ENCODE measurements at places on chromosomes 5 and 9. TPM values are rescaled to one million over a fixed set of nuclear protein-coding genes. Genes with fewer than 3 reads are reported as not detected.

The FRMD3 gene
- total RNA-seq = 6.8 TPM

The OR1J1 gene
- total RNA-seq = not detected

The MVB12B gene
- total RNA-seq = 60.7 TPM

The CDC20B gene
- total RNA-seq = 3.1 TPM

The PCDHB13 gene
- total RNA-seq = 1.2 TPM

The ORM1 gene
- 17.9 TPM for total RNA-seq

DNA sequence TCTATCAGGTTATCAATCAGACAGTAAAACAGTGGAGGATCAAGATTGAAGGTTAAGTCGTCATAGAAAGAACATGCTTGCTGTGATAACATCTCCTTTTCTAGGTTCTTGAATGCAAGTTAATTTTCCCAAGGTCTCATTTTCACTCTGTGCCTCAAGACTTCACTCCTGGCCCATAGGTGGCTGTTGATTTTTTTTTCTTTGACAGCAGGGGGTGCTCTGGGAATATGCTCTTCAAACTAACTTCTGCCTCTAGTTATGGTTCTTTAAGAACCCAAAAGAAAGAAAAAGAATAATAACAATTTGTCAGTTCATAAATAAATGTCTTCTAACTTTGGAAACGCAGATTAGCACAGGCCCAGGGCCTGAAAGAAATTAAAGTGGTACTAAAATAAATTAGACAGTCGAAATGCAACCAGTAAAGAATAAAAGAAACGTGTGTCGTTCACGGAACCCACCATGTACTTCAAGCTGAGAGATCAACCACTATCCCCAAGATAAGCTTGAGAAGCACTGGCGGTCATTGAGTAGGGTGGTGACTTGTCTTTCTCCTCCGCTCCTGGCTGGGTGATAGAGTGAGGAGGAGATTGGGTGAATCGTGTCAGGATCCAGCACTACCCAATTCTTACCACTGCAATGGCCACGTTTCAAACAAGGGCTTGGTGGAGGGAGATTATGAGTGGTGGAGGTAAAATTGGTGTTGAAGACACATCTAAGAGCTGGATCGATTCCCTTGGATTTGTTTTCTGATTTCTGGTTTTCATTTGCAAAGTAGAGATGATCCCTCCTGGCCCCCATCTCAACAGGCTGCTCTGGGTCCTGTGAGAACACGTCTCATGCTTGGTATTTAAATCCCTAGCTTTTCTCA is 93.4 kb upstream of the IRX4 start:
- no peak overlapping the region for H3K27ac ChIP-seq
- H3K4me3 ChIP-seq = no peak overlapping the region
- no peaks in the 10 kb centered on the region for H3K27me3 ChIP-seq
- no peaks in the 10 kb centered on the region for H3K36me3 ChIP-seq

- no peaks in the 10 kb centered on the region for H3K4me1 ChIP-seq
- no peak for DNase-seq
- H3K4me3 ChIP-seq = no peak overlapping the region
- H3K27me3 ChIP-seq = no peaks in the 10 kb centered on the region
- H3K36me3 ChIP-seq = no peaks in the 10 kb centered on the region
Observed at GRCh38 chr5:16580382-16580781, 36.4 kb downstream of the RETREG1 start.

DNA sequence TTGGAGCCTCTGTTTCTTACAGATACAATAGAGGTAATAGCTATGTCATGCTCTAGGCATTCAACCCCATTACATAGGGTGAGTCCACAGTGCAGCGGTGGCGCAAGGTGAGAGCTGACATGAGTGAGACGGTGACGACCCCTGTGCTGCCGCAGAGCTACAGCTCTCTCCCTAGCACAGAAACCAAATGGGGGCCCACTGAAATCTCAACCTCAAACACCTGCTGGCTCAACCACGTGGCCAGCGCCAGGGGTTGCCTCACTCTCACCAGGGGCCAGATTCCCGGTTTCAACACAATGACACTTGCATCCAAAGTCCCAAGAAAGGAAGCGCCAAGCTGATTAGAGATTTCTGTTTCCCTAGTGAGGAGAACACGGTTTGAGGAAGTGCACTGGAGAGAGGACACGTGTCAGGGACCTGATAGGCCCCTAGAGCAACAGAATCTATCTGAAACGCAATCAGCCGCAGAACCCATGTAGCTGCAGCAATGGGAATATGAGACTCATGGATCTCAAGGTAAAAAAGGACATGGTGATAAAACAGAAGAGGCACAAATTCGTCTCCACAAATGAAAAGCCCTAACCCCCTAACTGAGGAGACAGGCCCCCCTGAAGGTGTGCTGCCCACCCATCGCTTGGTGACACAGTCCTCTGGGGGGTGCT is 114.3 kb downstream of the CRB2 start:
- no peak for DNase-seq
- H3K4me3 ChIP-seq = no peak overlapping the region
- H3K27ac ChIP-seq = no peak overlapping the region
- H3K36me3 ChIP-seq = no peaks in the 10 kb centered on the region
- H3K27me3 ChIP-seq = no peaks in the 10 kb centered on the region

DNA sequence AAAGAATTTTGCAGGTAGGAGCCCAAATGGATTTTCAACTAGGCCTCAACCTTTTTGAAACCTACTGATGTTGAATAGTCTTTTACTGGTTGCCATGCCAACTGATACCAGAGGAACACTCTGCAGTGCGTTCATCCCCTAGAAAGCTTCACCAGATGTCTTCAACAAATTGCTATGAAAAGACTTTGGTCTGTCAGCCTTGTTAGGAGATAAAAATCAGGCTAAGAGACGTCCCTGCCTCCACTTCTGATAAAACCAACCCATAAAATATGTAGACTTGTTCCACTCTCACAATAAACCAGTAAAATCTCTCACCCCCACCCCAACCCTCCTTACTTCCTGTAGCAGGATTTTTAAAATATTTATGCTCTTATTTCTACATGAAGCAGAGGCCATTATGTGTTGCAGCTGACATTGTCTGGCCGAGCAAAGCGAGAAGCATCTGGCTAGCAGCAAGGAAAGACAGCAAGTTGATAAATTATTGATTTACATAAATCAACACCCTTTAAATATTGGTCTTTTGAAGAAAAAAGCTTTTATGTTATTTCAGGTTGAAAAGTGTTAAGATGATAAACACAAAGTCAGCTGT is 428.7 kb downstream of the ISL1 start:
- no peaks in the 10 kb centered on the region for H3K27me3 ChIP-seq
- DNase-seq = no peak
- H3K36me3 ChIP-seq = no peaks in the 10 kb centered on the region
- no peak overlapping the region for H3K27ac ChIP-seq
- no peaks in the 10 kb centered on the region for H3K4me1 ChIP-seq
- H3K4me3 ChIP-seq = no peak overlapping the region

DNA sequence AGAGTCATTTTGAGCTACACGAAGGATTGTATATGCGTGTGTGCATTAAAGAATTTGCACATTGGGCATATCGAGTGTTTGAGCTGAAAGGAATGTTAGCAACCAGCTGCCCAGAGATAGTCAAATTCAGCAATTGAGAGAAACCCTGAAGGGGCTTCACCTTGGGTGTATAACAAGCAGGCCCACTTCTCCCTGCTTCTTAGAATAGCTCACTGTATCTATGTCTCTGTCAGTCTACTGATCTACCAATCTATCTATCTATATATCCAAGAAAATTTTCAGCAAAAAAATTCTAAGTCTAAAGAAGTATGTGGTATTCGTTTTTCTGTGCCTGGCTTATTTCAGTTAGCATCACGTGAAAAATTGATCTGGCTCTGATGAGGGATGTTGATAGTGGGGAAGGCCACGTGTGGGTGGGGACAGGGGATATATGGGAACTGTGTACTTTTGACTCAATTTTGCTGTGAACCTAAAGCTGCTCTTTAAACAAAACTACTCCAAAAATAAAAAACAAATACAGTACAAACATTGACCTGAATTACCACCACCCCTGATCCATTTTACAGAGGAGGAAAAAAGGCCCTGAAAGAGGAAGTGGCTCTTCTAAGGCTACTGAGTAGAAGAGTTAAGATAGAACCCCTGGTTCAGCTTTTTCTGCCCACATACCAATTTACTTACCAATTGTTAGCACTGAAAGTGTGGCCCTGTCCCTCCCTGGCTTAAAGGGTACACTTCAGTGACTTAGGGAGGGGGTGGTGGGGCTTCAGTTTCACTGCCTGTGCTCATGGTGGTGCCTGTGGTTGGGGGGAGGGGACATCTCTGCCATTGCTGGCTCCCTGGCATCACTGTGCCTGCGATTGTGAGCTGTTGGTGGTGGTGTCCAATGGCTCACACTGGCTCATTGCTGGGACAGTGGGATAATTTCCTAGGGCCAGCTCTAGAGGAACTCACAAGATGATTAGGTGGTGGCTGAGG is 141.8 kb downstream of the DOCK2 start:
- no peaks in the 10 kb centered on the region for H3K36me3 ChIP-seq
- no peak overlapping the region for H3K27ac ChIP-seq
- no peak for DNase-seq

GRCh38 chr5:181241393-181241975 is 2.2 kb downstream of the RACK1 start:
- no peak overlapping the region for H3K4me3 ChIP-seq
- DNase-seq = no peak
- H3K36me3 ChIP-seq = peaks cover 54% of the 10 kb centered on the region
- H3K27ac ChIP-seq = peak overlapping the region; percentile 95

GRCh38 chr9:127505396-127506116 is 54.2 kb downstream of the LRSAM1 start:
- peak; percentile 62 for DNase-seq
- no peaks in the 10 kb centered on the region for H3K4me1 ChIP-seq
- H3K4me3 ChIP-seq = no peak overlapping the region
- H3K36me3 ChIP-seq = peaks cover 99% of the 10 kb centered on the region

DNA sequence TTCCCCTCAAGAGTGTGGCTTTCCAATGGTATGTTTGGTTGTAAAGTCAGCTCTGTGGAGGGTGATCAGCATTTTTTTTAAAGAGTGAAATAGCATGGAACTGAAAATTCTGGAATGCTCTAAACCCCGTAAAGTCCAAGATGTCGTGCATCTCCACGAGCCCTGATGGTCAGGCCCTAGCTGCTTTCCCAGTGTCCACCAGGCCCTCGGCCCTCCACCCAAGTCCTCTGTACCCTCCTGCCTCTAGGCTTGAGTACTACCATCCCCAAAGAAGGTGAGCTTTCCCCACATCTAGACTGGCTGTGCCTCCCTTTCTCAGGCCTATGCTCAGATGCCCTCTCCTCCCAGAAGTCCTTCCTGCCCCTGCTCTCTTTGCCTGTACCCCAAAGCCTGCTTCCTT is 280.3 kb downstream of the GADD45G start:
- no peak overlapping the region for H3K27ac ChIP-seq
- no peaks in the 10 kb centered on the region for H3K27me3 ChIP-seq
- H3K4me3 ChIP-seq = no peak overlapping the region
- no peaks in the 10 kb centered on the region for H3K4me1 ChIP-seq
- no peak for DNase-seq

GRCh38 chr9:79080536-79080935 is 491.2 kb upstream of the TLE4 start:
- no peaks in the 10 kb centered on the region for H3K4me1 ChIP-seq
- no peaks in the 10 kb centered on the region for H3K27me3 ChIP-seq
- H3K27ac ChIP-seq = no peak overlapping the region

GRCh38 chr9:79684711-79685575 is 113.2 kb downstream of the TLE4 start:
- H3K4me3 ChIP-seq = no peak overlapping the region
- H3K27me3 ChIP-seq = no peaks in the 10 kb centered on the region
- H3K27ac ChIP-seq = no peak overlapping the region
- H3K4me1 ChIP-seq = no peaks in the 10 kb centered on the region
- H3K36me3 ChIP-seq = no peaks in the 10 kb centered on the region

- H3K36me3 ChIP-seq = peaks cover 33% of the 10 kb centered on the region
- H3K4me3 ChIP-seq = no peak overlapping the region
- DNase-seq = peak; percentile 11
- no peaks in the 10 kb centered on the region for H3K4me1 ChIP-seq
- no peaks in the 10 kb centered on the region for H3K27me3 ChIP-seq
- H3K27ac ChIP-seq = no peak overlapping the region
Observed at GRCh38 chr9:92650839-92651621, 18.9 kb downstream of the IPPK start.

DNA sequence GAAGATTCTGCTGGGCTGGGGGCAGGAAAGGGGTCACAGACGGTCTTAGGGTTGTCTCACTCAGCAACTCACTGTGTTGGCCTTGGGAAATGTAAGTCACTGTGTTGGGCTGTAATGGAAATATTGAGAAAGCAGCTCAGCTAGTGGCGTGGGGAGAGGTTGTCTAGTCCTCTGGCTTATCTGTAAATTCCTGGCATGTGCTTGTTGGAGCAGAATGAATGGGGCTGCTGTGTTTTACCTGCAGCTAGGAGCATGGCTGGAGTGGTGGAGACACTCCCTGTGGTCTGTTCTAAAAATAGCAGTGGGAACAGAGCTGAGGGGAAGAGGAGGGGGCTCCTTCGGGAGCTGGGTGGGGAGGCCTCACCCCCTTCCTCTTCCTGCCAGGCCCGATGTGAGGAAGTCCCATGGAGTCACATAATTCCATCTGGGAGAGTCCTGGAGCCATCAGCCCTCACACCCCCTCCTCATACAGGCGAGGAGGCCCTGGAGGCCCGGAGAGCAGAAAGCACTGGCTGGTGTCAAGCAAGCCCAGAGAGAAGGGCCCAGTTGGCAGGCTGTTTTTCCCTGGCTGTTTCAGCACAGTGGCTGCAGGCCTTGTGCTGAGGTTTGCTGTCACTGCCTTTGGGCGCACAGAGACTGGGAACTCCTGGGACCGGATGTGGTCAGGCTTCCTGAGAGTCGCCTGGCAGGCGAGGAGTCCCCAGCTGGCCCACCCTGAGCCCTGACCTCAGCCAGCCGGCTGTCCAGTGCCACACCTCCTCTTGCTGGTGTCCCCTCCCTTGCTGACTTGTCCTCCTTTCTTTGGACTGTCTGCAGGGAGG is 84.9 kb downstream of the RGS3 start:
- peaks cover 51% of the 10 kb centered on the region for H3K4me1 ChIP-seq
- DNase-seq = peak; percentile 75
- peak overlapping the region; percentile 65 for H3K27ac ChIP-seq
- H3K27me3 ChIP-seq = no peaks in the 10 kb centered on the region

DNA sequence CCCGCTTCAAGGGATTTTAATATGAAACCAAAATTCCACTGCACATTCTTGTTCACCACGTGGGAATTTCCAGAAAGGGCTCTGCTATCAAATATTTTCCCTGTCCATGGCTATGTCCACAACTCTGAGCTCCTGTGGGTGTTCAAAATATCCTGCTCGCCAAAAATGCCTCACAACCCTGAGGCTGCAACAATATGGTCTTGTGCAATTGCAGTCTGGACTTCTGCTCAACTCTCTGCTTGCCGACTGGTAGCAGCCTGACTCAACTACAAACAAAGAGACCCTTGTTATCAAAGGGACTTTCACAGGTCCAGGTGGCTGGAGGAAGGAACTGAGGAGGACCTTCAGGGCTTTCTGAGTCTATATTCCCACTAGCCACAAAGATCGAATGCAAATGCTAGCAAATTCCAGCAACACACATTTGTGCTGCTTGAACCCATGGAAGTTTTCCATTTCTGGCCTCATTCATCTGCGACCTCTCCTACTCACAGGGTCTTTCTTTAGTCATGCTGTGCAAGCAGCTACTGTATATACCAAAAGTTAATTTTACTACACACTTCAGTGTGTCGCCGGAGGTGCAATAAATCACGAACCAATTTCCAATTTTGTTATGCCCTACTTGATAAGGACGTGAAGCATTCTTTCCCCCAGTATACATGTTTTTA is 169.2 kb upstream of the SLC30A5 start:
- no peaks in the 10 kb centered on the region for H3K27me3 ChIP-seq
- H3K4me3 ChIP-seq = no peak overlapping the region
- no peak for DNase-seq
- H3K4me1 ChIP-seq = no peaks in the 10 kb centered on the region
- no peaks in the 10 kb centered on the region for H3K36me3 ChIP-seq

Data from upper lobe of left lung (tissue), 6 donors.